ENCODE measurements at places on chromosomes 4 and X.

GRCh38 chrX:22135171-22135711 lies 103.1 kb downstream of the PHEX start:
- DNase-seq = peak; percentile 14

- DNase-seq = no peak
Measured at GRCh38 chr4:109910256-109910655, 2.4 kb upstream of the EGF start.

- no peak for DNase-seq
Measured at GRCh38 chr4:76035799-76036380, at the start of gene CXCL11. Gene CXCL11 (minus strand): TSS chr4:76036070. CDS start chr4:76035987, 83 bp downstream.

GRCh38 chrX:50762578-50762977 lies 51.4 kb downstream of the SHROOM4 start:
- no peak for DNase-seq

GRCh38 chr4:13169731-13170525 lies 314.2 kb downstream of the RAB28 start:
- no peak for DNase-seq

GRCh38 chrX:24963823-24964222 lies 51.9 kb downstream of the ARX start:
- DNase-seq = no peak

DNA sequence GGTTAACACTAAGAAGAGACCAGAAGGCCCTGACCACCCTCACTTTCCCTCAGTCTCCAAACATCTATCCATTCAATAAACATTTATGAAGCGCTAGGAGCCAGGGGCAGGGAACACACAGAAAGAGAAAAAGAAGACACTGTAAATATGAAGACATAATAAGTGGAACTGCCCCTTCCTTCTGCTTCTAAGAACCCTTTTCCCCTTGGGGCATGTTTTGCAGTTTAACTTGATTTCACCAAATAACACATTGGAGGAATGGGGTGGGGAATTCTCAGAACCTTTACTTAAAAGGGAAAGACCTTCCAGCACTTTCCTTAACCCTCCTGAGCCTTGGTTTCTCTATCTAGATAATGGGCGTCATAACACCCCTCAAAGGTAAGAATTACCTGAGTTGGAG lies 42.3 kb downstream of the RBM47 start:
- no peak for DNase-seq

GRCh38 chrX:39613997-39614679 lies 483.6 kb downstream of the BCOR start:
- no peak for DNase-seq

GRCh38 chrX:21408307-21408706 lies 34.1 kb downstream of the CNKSR2 start:
- DNase-seq = no peak

- DNase-seq = peak; percentile 9
Measured at GRCh38 chrX:13028871-13029636, 15.4 kb downstream of the FAM9C start.

GRCh38 chrX:121479406-121479805 lies 432.0 kb downstream of the GLUD2 start:
- DNase-seq = peak; percentile 33

GRCh38 chr4:152408514-152409327 lies 127.2 kb downstream of the FBXW7 start:
- peak; percentile 14 for DNase-seq

DNA sequence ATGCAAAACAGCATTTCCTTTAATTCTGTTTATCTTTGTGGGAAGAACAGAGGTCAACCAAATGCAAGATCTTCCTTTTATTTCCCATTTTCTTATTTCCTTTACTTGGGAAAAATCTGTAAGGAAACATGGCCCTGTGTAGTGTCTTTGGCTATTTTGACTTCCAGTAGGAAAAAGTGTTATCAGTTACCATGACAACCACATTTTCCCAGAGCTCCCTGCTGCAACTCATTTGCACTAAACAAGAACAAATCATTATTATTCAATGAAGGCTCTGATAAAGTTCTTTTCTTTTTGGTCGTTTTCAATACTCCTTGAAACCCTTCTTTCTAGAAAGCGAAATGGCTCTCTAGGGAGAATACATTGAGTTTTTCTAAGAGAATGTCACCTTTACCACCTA lies 117.2 kb upstream of the DDX53 start:
- no peak for DNase-seq

GRCh38 chr4:139958739-139959098 lies 195.3 kb downstream of the MAML3 start:
- DNase-seq = no peak

DNA sequence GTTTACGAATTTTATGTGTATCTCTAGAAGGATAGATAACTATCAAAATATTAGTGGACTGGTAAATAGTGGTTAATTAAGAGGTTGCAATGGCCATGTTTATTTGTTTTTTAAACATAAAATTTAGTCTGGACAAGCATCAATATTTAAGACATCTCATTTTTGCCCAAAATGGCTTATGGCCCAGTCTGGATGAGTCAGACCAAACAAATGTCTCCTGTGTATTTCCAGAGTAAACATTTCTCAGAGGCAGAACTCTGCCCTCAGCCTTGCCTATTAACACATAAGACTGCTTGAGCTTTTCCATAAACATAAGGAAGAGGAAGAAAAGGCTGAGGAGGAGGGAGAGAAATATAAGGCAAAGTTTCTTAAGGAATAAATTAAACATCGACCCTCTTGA lies 277.1 kb upstream of the DIAPH2 start:
- peak; percentile 66 for DNase-seq

DNA sequence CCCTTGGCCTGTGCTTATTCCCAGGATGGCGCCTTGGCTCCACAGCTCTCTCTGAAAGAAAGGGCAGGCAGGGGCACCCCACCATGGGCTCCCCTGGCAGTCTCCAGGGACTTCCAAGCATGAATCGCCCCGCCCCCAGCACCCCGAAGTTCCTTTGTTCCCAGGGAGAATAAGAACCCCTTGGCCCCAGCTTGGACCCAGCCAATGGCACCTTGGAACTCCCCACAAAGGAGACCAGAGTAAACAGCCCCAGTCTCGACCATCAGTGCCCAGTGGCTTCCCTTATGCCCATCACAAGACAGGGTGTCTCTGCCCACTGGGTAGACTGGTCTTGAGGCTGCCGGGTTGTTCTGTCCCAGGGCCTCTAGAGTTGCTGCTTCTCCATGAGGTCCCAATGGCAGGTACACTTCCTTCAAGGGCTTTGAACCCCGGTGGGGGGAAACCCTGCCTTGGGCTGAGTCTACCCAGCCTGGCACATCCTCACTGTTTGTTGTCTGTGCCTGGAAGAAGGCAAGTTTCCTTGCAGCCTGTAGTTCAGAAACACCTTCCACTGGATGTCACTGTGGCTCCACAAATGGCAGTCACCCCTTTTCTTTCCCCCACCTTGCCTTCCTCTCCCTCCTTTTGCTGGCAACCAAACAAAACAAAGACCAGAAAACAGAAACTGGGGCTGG lies 30.8 kb downstream of the NBDY start:
- DNase-seq = no peak

- no peak for DNase-seq
Measured at GRCh38 chrX:145502670-145503069, 255.4 kb downstream of the SPANXN1 start.

DNA sequence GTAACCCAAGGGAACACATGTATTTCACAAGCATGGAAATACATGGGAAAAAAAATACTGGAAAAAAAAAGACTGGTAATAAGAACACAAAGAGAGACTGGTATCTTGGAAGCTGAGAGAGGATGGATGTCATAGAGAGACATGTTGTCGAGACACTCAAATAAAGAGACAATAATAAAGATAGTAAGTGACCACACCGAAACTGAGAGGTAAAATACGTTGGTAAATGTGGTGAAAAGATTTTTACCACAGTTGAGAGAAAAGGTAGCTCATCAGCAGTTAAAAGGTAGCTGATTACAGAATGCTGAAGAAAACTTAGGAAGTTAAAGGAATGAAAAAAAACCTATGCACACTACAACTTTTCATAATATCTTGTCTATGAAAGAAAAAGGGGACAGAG lies 81.1 kb downstream of the ARAP2 start:
- DNase-seq = no peak

DNA sequence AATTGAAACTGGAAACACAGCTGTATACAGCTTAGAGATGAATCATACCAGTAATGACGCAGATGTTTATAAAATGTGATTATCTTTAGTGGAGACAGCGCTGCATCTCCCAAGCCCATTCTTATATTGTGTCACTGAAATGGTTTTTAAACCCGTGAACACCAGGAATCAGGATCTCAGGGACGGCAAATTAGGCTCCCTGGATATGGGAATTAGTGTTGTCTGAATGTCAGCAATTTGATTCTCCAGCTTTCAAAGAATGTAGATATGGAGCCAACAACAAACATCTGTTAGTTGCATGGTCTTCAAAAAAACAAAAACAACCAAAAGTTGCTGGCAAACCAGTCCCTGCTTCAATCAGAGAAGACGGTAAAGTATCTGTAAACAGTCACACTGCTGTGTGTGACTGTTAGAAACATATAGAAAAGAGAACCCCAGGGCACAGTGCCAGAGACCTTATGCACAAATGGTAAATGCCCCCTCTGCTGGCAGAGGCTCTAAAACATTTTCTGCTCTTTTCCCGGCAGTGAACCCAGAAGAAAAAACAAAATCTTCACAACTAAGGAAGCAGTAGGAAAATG lies 351.9 kb upstream of the FTHL17 start:
- DNase-seq = peak; percentile 62

- DNase-seq = no peak
Measured at GRCh38 chr4:61580721-61581377, 380.7 kb downstream of the ADGRL3 start.

DNA sequence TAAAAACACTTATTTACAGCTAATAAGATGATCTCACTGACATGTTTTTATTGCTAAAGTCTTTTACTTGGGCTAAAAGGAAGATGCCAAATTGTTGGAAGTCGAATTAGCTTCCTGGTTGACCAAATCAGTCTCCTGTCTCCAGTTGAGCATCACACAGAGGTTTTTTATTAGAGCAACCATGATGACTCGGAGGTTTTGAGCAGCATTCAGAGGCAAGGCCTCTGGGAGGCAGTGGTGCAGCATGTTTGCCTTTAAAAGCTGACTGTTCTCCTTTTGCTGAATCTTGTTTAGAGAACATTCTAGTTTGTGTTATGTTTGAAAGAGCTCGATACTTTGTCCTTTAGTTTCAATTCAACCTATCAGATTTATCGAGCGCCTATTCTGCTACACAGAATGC lies 2.1 kb downstream of the UCHL1 start:
- DNase-seq = peak; percentile 65

- DNase-seq = no peak
Measured at GRCh38 chr4:184196730-184197385, 20.8 kb downstream of the ENPP6 start.

- DNase-seq = peak; percentile 78
Measured at GRCh38 chr4:113179091-113179490, 129.6 kb downstream of the ANK2 start.

DNA sequence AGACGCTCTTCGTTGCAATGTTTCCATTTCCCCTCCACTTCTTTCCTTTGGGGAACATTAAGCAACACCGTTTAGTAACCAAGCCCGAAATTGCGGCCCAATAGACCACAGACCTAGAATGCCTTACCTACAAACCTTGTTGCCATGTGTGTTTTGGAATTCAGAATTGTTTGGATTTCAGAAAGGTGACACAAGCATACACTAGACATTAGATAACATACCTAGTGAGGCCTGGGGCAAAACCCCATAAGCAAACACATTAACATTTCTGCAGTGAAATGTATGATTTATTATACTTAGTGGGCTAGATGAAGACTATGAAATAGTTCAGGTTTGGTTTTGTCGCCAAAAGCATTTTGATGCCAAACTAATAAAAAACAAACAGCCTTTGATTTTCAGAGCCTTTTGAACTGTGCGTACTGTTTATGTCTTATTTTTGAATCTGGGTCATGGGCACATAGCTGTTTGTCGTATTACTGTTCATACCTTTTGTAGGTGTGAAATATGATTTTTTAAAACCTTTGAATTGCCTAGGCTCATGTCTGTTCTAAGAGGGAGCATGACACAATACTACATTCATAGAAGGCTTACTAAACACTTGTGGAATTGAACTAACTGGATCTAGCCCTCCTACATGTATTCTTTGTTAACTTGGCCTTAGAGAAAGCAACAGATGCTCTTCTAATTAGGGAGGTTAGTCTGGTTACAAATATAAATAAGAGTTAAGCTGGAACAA lies 88.6 kb upstream of the TMEM164 start:
- no peak for DNase-seq

GRCh38 chr4:15345134-15345533 lies 82.7 kb upstream of the C1QTNF7 start:
- no peak for DNase-seq

DNA sequence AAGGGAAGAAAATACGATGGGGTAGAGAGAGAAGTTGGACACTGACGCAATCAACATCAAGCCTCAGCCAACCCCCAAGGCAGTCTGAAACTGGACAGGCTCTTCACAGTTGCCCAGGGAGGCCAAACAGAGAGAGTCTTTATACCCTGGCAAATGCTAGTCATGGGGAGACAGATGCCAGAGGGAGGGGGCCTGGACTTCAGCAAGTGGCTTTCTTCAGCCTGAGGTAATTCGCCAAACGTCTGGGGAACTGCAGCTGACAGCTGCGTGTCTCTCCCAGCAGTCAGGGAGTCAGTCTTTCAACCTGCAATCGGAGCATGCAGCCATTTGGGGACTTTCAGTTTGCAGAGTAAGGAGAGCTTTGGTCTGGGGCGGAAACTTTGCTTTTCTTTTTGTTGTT lies 521.6 kb downstream of the TRIML1 start:
- DNase-seq = no peak

DNA sequence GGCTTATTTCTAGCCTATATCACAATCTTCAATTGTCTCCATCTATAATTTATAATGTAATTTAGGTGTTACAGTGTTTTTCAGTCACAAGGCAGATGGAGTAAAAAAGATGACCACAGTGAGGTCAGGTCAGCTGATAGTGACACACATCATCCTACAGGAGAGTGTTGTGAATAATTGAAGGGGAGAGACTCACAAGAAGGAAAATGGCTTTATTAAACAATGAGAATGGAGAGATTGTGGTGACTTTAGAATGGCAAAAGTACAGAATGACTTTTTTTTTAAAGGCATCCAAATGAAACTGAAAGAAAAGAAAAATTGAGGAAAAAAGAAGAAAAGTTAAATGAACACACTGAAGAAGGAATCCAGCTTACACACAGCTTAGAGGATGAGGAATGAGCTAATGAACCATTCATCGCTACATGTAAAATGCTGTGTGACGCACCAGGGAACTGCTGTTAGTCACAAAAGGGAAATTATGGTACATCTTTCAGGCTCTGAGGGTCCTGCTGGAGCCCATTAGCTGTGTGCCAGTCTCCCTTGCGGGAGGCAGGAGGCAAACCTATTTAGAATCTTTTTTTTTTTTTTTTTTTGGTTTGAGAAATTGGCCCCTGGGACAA lies 56.6 kb downstream of the SPRY1 start:
- DNase-seq = no peak

All from fibroblast of gingiva (primary cell).